ENCODE measurements at places on chromosomes 12 and 14.
A peak's percentile ranks its signal among the peaks of the same experiment; 100 is the strongest.

GRCh38 chr14:61444215-61444768, 122.9 kb downstream of the PRKCH start:
- peak; percentile 47 for DNase-seq

GRCh38 chr14:77923131-77923936, 123.4 kb downstream of the ADCK1 start:
- DNase-seq: no peak

- DNase-seq: no peak
These were observed 309.4 kb downstream of the APAF1 start for GRCh38 chr12:98954506-98954905.

- no peak for DNase-seq
These were observed 313.1 kb upstream of the GARIN6 start for GRCh38 chr12:99334285-99335056.

DNA sequence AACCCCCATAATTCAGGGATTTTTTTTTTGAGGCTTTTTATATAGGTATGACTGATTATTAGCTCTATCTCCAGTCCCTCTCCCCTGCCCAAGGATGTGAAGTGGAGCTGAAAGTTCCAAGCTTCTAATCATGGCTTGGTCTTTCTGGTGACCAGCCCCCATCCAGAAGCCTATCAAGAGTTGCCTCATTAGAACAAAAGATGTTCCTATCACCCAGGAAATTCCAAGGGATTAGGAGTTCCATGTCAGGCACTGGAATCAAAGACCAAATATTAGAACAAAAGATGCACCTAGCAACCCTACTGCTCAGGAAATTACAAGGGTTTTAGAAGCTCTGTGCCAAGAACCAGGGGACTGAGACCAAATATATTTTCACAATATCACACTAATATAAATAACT, 29.9 kb downstream of the LRP6 start:
- DNase-seq: no peak

GRCh38 chr14:101189266-101189665, 285.7 kb upstream of the RTL1 start:
- no peak for DNase-seq

All from stimulated activated CD4-positive, alpha-beta T cell treated with anti-CD3 and anti-CD28 coated beads, Interleukin-4, amount 100 ng/mL, for 48 hours (primary cell).